AG09319 (cell line): ENCODE measurements at places on chromosomes 1 and 21.
A peak's percentile ranks its signal among the peaks of the same experiment; 100 is the strongest.

- no peak for DNase-seq
Measured at GRCh38 chr21:41761934-41762635, 4.8 kb downstream of the RIPK4 start.

- no peak for DNase-seq
Measured at GRCh38 chr1:2921970-2922686, 99.1 kb upstream of the ACTRT2 start.

- DNase-seq: no peak
Measured at GRCh38 chr1:242147096-242147976, 148.4 kb upstream of the MAP1LC3C start.

- no peak for DNase-seq
Measured at GRCh38 chr1:105359457-105359856, 1609.8 kb downstream of the AMY1C start.

DNA sequence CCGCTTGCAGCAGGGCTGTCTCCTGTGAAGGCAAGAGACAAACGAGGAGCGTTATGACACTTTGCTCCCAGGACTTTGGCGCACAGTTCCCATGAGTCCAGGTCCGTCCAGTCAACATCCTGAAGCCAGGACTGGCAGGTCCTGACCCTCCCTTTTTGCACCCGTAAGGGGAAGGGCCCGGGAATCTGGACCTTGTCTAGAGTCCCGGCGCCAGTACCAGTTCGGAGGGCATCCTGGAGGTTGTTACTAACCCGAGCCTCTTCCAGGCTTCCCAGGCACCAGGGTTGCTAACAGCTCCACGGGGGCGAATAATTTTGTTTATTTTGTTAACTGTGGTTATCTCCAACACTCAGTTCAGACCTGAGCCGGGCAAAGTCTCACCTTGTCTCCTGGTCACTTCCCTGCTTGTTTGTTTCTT lies 682 bp upstream of the RWDD3 start:
- no peak for DNase-seq

GRCh38 chr1:240350910-240351331 lies 259.2 kb downstream of the FMN2 start:
- no peak for DNase-seq

GRCh38 chr21:30014886-30015285 lies 75.1 kb upstream of the GRIK1 start:
- no peak for DNase-seq

DNA sequence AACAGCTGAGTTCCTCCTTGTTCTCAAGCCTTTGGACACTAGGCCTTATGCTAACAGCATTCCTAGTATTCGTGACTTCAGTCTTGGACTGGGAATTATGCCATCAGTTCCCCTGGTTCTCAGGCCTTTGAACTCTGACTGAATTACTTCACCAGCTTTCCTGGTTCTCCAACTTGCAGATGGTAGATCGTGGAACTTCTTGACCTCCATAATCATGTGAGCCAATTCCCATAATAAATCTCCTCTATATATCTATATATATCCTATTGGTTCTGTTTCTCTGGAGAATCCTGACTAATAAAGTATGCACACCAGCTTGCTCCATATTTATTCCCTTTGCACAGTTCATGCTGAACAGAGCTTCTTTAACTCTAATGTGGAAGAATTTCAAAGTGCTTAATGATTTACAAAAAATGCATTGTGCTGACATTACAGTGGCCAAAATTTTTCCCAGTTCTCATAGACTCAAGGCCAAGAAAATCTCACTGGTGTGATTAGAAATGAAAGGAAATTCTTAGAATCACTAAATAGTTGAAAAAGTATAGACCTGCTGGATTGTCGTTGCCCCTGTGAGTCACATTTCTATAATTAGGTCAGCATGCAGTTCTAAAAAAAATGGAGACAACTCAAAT lies 462.9 kb upstream of the ADAMTS5 start:
- DNase-seq: peak; percentile 42

- DNase-seq: no peak
Measured at GRCh38 chr1:117527566-117528102, 78.2 kb upstream of the TENT5C start.

- no peak for DNase-seq
Measured at GRCh38 chr1:153629971-153630370, 1.7 kb downstream of the S100A1 start.

- no peak for DNase-seq
Measured at GRCh38 chr1:6028042-6028850, 17.4 kb upstream of the KCNAB2 start.

DNA sequence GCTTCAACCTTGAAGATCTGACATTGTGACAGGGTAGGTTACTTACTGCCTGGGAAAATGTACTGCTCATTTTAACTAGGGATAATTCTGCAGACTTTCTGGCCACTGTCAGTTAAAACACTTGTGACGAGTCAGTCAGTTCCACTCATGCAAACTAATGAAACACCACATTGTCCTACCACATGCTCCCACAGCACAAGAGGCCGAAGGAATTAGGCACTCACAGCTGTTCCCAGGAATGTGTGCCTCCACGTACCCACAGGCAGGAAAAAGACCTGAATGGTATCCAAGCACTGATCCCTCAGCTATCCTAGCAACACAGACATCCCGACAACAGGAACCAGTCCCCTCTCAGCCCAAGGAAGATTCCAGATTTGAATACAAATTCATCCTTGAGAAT lies 12.3 kb downstream of the BCAR3 start:
- DNase-seq: no peak

- DNase-seq: no peak
Measured at GRCh38 chr21:45448810-45449657, 44.1 kb downstream of the COL18A1 start.

DNA sequence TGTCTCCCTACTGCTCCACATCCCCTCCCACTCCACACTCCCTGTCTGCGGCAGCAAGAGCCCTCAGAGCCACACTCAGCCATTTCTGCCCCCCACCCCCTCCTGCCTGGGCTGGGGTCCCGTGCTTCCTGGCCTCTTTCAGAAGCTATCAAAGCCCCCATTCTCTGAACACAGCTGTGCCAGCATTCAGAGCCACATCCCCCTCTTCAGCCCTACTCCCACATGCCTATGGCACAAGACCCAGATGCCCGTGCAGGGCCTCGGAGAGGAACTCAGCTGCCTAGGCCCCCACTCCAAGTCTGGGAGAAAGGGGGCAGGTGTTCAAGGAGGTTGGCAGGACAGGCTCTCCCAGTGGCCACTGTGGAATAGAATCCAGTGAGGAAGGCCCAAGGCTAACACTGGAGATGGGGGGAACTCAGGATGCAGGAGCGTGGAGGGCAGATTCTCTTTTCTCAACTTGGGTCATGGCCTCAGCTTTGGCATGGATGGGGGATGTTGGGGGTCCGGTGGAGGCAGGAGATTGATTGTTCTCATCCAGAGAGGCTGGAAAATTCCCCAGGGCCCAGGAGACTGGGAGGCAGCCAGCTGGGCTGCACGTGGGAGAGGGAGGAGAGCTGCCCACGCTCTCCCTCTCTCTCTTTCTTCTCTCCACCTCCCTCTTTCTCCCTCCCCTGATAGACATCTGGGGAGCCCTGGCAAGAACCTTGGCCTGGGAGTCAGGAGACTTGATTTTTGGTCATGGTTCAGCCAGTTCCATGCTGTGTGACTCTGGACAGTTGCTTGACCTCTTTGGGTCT lies 3.5 kb upstream of the BCAN start:
- no peak for DNase-seq

GRCh38 chr1:56758794-56759193 lies 60.4 kb downstream of the FYB2 start:
- no peak for DNase-seq

DNA sequence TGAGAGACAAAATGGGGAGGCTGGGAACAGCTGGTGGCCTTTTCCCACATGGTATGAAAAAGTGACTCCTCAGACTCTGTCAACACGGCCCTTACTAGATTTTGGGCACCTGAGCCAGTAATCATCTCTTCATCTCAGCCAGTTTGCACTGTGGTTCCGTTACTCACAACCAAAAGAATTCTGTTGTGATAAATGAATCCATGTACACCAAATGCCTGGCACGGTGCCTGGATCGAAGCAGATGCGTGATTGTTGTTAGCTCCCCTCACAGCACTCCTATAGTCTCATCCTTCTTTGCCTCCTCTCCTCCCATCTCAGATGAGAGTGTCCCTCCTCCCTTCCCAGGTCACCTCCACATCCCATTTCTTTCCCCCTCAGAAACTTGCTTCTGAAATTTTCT lies 57.9 kb upstream of the GJB5 start:
- no peak for DNase-seq

DNA sequence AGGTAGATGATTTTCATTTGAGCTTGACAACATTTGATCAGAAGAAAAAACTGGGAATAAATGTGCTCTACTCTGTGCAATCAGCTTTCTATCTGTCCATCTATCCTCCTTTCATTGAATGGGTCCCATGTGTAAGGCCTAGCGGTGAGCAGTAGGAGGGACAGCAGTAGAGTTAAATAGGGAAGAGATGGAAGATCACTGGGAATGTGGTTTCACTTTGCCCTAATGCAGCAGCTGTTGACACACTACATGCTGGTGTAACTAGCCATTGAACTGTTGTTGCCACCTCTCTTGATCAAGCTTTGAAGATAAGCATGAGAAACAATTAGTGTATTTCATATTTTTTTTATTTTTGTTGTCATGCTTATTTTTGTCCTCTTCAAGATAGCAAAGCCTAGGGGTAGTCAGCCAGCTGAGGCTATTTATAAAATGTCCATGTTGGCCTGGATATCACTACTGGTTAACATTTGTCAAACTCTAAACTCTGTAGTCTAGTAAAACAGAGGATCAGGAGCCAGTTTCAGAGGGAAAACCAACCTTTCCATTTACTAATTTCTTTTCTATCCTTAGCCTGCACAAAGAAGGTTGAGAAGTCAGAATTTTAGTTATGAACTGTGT lies 41.9 kb downstream of the CACNA1E start:
- no peak for DNase-seq

- no peak for DNase-seq
Measured at GRCh38 chr1:17607644-17608581, 68.4 kb downstream of the ARHGEF10L start.

DNA sequence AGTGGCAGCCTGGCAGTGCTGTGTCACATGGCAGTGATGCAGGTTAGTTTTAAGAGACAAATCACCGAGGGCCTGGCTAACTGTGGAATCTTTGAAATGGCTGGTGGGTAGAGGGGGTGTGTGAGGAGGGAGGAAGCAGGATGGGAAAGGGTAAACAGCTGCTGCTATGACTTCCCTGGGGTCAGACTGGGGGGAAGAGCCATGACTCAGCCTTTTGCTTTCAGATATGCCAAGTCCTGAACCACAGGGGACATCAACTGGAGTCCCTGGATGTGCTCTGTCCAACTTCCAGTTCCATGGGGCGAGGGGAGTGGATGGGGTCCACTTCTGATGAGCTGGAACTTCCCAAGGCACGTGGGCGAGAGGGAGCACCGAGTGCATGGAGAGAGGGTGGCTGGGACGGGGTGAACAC lies 121.1 kb upstream of the ADAR start:
- DNase-seq: no peak

DNA sequence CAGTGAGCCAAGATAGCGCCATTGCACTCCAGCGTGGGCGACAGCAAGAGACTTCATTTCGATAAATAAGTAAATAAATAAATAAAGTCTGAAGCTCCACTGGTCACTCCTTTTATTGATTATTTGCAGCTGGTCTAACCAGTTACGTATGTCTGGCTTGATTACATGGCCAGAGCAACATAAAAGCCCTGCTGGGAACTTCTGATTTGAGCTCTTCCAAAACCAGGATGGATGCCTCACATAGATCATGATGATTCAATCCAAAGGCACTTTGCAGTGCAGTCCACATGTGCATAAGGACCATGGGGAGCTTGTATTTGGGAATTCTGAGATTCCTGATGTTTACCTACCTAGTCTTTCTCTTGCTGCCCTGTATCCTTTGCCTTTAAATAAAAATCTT lies 24.0 kb downstream of the NSUN4 start:
- peak; percentile 65 for DNase-seq

DNA sequence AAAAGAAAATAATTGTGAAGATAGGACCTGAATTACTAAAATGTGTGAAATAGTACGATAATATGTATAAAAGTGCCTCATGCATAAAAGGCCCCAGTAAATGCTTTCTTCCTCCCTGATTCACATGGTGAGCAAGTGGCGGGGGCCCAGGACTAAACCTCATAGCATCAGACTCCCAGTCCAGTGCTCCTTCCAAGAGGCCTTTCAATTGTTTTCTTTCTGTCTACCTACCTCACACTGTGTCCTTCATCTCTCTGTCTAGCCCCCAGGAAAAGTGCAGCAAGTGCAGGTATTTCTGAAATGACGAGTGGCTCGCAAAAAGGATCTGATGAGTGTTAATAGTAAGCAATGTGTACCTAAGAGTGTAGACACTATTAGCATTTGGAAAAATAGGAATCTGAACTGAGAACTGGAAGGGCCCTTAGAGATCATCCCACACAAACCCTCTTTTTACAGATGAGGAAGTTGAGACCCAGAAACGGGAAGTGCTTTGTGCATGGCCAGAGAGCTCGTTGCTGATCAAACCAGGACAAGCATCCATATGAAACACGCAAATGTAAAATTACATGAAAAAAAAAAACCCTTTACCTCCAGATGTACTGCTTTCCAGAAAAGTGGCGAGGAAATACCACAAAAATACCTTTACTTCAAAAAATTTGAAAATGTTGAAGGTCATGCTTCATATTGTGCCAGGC lies 118.2 kb upstream of the HOOK1 start:
- DNase-seq: no peak

DNA sequence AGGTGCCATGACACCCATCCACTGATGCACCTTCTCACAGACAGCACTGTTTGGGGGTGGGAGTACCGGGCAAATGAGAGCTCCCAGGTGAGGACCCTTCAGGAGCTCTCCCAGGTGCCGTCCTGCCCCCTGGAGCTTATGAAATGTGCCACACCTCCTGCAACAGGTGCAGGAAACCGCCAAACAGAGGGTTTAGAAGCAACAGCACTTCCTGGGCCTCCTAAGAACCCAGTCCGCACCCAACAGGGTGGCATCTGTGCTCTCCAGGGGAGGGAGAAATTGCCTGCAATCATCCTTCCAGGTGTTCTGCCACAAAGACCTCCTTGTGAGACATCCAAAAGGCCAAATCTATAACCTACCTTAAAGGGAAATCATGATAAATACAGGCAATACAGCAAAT lies 87.7 kb upstream of the ATP1B1 start:
- no peak for DNase-seq

DNA sequence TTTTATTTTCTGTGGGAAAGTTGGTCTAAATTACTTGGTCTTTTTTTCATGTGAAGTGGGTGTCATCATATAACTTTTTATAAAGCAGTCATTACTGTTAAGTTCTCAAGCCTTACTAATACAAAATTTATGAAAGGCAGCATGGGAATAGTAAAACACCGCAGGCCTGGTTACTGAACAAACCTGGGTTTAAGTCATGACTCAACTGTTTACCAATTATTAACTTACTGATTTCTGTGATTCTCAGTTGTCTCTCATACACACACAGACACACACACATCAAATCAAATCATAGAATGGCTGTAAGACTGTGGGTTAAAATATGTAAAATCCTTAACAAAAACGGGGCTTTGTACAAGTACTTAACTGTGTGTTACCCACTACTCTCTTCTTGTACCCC lies 14.6 kb downstream of the MAEL start:
- DNase-seq: no peak
